ENCODE measurements at places on chromosomes 3 and 15.

GRCh38 chr15:52348056-52348745, 52.6 kb upstream of the MYO5C start:
- no peak for DNase-seq

GRCh38 chr15:87343966-87344365, 912.6 kb downstream of the NTRK3 start:
- no peak for DNase-seq

GRCh38 chr15:95739131-95739530, 591.4 kb upstream of the NR2F2 start:
- no peak for DNase-seq

DNA sequence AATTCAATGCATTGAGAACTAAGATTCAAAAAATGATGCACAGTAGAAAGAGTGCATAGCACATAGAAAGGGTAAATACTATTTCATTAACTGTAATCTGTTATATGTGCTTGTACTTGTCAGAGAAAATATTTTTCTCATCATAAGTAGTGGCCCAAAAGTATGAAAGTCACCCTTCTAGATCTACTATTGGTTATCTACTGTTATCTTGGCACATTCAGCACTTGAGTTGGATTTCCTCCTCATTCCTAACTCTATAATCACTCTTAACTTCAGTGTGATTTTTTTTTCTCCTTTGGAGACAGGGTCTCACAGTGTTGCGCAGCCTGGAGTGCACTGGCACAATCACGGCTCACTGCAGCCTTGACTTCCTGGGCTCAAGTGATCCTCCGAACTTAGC, 194.4 kb downstream of the PCCB start:
- DNase-seq = no peak

GRCh38 chr3:32403663-32404062, 12.0 kb downstream of the CMTM7 start:
- no peak for DNase-seq

Measured in GM10248 (cell line).